ENCODE measurements at places on chromosomes 2 and 18. TPM values are rescaled to one million over a fixed set of nuclear protein-coding genes. Genes with fewer than 3 reads are reported as not detected.

GREB1 gene
- total RNA-seq, result 0.47 TPM

RGPD3 gene
- total RNA-seq, result under 0.01 TPM

TCF7L1 gene
- 2.4 TPM for total RNA-seq

SPATA3 gene
- total RNA-seq, result not detected

CKAP2L gene
- 1.3 TPM for total RNA-seq

ADCYAP1 gene
- total RNA-seq, result not detected

ALLC gene
- total RNA-seq, result not detected

SLC14A1 gene
- total RNA-seq, result 131 TPM

LYG2 gene
- not detected for total RNA-seq

NEU2 gene
- total RNA-seq, result not detected

ADGRF3 gene
- not detected for total RNA-seq

CRYGC gene
- not detected for total RNA-seq

CDH19 gene
- not detected for total RNA-seq

ASTL gene
- not detected for total RNA-seq

VIL1 gene
- not detected for total RNA-seq

CFAP210 gene
- 0.17 TPM for total RNA-seq

LONRF2 gene
- under 0.01 TPM for total RNA-seq

SLC19A3 gene
- under 0.01 TPM for total RNA-seq

IL36B gene
- not detected for total RNA-seq

DBI gene
- 116 TPM for total RNA-seq

C2orf66 gene
- under 0.01 TPM for total RNA-seq

MC5R gene
- total RNA-seq, result not detected

STK16 gene
- 27.7 TPM for total RNA-seq

SNTG2 gene
- not detected for total RNA-seq
